GM06990 (cell line): ENCODE measurements at places on chromosomes 7 and 10.

DNA sequence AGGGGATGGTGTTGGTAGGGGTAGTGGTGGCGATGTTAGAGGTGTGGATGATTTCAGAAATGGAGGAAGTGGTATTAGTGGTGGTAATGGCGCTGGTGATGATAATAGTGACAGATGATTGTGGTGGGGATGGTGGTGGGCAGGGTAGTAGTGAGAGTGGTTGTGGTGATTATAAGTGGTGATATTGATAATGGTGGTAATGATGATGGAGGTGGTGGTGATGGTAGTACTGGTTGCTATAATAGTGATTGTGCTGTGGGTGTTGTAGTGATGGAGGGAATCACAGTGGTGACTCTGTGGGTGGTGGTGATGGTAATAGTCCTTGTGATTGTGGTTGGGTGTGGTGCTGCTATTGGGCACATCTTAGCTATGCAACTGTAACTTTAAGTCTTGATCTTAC lies 61.6 kb upstream of the TBX20 start:
- no peak for DNase-seq

- DNase-seq: peak; percentile 48
Observed at GRCh38 chr7:2821842-2822507, 22.1 kb downstream of the GNA12 start.

DNA sequence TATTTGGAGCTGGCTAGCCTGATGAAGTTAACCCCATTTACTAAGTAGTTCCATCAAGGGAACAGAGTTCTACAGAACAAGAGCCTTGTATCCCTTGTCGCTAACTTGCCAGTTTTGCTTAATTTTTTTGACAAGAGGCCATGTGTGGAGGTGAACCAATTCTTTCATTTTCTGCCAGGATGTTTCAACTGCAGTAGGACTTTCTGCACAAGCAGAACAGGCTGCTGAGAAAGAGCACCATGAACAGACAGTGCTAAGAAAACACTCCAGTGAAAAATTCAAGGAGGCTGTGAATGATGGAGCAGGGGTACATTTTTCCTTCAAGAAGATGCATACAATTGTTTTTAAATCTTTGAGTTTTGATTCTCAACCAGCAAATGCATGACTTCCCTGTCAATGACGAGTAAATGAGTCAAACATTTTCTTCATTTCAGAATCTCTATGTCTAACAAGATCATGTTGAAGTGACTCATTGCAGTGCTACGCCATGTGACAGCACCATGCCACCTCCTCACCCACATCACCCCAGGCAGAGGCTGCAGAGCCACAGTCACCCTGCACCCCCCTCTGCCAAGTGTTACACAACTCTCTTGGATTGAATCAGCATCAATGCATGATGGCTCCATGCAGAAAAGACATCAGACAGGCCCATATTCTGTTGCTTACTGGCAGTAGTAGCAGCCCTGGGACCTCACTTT lies 193.1 kb downstream of the COBL start:
- DNase-seq: no peak

- DNase-seq: peak; percentile 13
Observed at GRCh38 chr10:51759896-51760534, 60.6 kb upstream of the CSTF2T start.

- no peak for DNase-seq
Observed at GRCh38 chr7:3201306-3201705, 99.7 kb upstream of the SDK1 start.

DNA sequence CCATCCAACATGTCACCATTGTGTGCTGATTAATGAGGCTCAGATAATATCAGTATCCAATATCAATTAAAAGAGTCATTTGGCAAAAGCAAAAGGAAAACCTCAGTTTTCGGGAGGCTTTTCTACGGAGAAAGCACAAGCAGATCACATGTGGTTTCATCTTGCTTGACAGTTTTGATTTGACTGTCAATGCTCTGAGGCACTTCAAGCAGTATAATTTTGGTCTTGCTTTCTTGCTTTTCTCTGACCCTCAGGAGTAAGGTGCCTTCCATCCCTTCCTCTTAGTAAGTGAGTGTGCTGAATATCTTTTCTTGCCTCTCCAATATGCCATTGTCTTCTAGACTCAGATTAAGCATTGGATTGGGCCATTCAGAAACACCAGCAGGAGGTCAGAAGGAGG lies 115.5 kb upstream of the CALCR start:
- no peak for DNase-seq

DNA sequence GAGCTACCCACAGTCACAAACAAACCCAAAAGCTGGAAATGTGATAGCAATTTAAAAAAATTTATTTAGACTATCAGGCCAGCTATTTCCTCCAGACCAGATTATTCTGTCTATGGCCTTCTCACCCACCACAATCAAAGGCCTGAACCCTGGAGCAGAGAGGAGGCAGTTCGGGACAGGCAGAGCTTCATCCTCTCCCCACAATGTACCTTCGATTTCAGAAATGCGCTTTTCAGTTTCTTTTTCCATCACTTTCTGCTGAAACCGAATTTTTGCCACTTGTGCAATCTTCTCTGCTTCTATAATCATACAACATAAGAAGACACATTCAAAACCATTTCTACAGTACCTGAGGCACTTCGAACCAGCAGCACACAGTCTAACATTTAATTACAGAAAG lies 29.9 kb downstream of the ERLIN1 start:
- DNase-seq: no peak

DNA sequence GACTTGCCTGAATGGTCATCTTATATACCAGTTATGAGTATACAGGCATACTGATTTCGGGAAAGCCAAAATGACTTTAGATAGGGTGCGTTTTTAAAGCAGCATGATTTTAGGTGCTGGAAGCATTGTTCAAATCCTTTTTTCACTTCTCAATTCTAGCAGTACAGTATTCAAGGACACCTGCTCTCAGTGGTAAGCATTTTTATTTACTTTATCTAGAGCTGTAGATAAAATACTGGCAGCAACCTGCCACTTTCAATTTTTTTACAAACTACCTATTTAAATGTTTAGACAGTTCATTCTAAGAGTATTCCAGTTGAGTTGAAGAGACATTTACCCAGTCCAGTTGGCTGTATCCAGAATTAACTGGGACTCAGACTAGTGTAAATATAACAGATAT lies 33.6 kb downstream of the TMEM106B start:
- DNase-seq: no peak

GRCh38 chr10:49645417-49645816 lies 31.6 kb downstream of the CHAT start:
- no peak for DNase-seq

GRCh38 chr10:26622891-26623290 lies 74.6 kb upstream of the PDSS1 start:
- no peak for DNase-seq

DNA sequence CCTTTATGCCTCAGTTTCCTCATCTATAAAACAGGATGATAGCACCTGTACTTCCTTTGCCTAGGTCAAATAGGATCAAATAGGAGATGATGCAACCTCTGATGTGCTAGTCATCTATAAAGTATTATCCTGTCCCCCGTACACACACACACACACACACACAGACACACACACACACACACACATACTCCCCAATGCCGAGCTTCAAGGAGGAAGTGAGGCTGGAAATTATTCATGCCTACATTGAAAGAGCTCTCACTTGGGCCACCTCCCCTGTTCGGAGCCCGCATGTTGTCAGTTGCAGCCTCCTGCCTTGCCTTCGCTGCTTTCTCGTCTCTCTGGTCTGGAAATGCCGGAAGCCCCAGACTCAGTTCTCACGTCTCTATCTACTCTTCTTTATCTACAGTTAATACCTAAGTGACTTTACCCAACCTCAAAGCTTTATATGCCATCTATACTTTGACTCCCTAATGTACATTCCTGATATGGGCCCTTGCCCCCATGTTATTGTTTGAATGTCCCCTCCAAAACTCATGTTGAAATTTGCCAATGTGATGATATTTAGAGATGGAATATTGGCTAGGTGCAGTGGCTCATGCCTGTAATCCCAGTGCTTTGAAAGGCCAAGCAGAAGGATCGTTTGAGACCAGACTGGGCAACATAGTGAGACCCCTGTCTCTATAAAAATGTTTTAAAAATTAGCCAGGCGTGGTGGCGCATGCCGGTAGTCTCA lies 6.9 kb upstream of the UBE2H start:
- DNase-seq: no peak

GRCh38 chr10:86857128-86857721 lies 100.2 kb downstream of the MMRN2 start:
- no peak for DNase-seq

DNA sequence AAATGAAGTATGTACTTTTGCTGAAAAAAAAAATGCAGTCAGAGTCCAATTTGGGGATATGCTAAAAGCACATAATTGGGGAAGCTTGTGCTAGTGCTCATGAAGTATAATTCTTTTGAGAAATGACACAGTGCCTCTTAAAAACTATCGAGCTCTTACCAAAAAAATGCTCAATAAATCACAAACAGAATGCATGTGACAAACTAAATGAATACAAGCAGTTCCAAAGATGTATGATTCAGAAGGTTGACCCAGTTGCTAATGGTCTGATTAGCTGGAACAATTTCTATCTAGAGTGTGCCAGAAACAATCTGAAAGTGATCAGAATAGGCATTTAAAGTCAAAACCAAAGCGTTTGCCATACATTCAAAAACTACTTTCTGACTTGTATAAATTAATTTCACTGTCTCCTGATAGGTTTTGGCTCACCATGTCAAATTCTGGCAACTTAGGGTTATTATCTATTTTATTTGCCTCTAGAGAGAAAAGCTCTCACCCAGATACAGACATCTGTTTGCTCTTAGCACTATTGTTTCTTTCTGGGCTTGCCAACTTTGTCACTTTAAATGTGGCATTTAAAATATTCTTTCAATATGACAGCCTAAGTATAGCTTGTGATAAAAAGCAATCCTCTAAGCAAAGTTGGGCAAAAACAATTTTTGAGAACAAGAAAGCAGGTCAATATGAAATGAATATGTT lies 114.7 kb upstream of the AHR start:
- no peak for DNase-seq

- no peak for DNase-seq
Observed at GRCh38 chr10:100710151-100710871, 35.1 kb upstream of the PAX2 start.

DNA sequence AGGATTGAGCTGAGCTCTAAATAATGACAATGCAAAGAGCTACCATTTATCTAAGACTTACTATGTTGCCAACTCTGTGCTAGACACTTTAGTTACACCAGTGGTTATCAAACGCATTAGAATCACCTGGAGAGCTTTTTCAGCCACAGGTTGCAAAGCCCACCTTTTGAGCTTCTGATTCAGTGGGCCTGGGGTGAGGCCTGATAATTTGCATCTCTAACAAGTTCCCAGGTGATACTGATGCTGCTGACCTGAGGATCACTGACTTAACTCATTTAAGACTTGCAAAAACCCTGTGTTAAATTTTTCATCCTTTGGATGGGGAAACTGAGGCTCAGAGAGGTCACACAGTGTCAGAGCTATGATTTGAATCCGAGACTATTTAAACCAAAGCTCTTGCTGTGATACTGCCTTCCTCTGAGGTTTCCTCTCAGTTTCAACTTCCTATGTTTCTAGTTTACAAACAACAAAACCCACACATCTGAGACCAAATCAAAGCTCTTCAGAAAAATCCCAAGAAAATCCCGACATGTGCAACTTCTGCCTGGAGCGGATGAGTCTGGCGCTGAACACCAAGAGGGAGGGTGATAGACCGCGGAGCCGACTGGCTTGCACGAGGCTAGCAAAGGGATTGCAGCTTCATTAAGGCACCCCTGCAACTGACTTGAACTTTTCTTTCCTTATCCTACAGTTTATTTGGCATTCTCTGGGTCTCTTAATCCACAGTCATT lies 124.9 kb downstream of the CYP26A1 start:
- no peak for DNase-seq

DNA sequence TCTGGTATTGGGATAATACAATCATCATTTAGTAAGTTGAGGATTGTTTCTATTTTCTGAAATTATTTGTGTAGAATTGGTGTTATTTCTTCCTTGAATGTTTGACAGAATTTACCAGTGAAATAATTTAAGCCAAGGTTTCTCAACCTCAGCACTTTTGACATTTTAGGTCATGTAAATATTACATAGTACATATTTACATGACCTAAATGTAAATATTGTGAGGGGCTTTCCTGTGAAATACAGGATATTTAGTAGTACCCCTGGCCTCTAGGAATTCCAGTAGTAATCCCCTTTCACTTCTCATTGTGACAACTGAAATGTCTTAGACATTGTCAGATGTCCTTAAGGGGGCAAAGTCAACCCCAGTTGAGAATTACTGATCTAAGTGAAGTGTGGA lies 59.8 kb downstream of the TBC1D12 start:
- DNase-seq: no peak

DNA sequence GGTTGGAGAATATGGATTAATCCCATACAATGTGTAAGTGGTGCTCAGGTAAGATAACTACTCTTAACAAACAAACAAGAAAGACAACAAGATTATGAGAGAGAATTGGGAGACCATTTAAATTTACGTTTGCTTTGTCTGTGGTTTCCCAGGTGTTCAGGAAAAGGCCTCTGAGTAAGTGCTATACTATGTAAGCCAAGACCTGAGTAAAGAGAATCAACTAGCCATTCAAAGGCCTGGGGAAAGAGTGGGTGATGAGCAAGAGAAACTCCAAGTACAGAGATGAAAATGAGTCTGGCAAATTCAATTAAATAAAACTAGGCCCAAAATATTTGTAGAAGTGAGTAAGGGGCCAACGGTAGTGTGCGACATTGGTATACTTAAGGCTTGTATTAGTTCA lies 9.9 kb downstream of the CSTF2T start:
- no peak for DNase-seq

- DNase-seq: no peak
Observed at GRCh38 chr7:152970481-152970880, 210.9 kb downstream of the ACTR3B start.

DNA sequence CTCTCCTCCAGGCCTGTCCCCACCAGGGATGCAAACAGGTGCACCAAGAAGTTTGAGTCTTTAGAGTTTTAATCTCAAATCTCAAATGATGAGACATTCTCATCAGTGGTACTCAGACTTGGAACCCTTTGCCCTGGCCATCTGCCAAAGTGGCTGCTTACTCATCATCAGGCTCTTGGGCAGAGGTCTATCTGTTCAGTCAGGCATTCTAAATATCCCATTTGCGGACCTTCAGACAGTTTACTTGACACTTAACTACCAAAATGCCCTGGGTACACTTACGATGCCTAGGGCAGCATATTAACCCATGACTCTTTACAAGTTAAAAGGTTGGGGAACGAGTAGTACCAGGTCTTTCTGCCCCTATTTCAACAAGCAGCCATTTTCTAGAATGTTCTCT lies 61.2 kb upstream of the YAE1 start:
- DNase-seq: no peak

- DNase-seq: no peak
Observed at GRCh38 chr10:120517881-120518484, 61.0 kb downstream of the PLPP4 start.

GRCh38 chr10:62583876-62584615 lies 209.9 kb downstream of the ZNF365 start:
- DNase-seq: no peak

DNA sequence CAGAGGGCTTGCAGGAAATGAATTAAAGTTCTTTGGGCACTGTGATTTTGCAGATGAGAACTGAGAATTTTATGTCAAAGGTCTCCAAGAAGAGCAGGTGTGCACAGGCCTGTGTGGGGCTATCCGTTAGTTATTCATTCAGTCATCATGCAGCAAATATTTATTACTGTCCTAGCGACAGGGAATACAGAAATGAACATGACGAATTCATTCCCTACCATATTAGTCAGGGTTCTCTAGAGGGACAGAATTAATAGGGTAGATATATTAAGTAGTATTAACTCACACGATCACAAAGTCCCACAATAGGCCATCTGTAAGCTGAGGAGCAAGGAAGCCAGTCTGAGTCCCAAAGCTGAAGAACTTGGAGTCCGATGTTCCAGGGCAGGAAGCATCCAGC lies 2.9 kb upstream of the MMP21 start:
- DNase-seq: no peak
